AG10803 (cell line): ENCODE measurements at places on chromosomes 1 and 21.

- DNase-seq, result no peak
These were observed 131.3 kb downstream of the CACHD1 start for GRCh38 chr1:64601207-64601606.

- no peak for DNase-seq
These were observed 3.0 kb upstream of the IPP start for GRCh38 chr1:45753248-45754037.

DNA sequence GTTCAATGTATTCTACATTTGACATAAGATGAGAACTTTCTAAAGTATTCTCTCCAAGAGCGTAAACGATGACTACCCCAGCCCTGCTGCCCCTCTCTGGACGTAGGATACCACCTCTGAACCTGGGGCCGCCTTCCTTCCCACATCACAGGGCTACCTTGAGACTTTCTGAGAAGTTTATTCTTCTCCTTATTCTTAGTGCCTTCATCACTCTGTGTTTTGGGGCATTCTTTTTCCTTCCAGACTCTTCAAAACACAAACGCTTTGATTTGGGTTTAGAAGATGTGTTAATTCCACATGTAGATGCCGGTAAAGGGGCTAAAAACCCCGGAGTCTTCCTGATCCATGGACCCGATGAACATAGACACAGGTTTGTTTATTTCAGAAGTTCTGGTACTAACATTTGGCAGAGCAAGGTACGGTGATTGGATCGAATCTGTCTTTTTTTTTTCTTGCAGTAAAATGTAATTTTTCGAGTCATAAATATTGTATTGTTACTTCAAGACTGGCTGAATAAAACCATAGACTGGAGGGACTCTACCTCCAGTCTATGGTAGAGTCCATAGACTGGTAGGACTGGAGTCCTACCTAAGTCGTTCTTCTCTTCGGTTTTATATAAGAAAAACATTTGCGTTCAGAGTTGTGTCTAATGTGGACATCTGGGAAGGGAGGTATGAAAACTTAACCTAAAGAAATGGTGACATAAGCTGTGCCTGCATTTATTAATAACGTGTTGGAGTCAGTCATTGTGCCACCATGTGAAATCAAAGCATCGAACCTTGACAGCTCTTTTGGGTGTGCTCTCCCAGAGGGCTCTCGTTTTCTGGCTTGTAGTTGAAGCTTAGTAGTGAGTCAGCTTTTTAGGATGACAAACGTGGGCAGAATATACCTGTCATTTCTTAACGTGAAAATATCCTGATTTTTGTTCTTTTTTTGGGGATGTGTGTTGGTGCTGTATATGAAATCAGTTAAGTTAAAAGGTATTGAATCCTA, 1.2 kb downstream of the MAN1A2 start:
- peak; percentile 4 for DNase-seq

DNA sequence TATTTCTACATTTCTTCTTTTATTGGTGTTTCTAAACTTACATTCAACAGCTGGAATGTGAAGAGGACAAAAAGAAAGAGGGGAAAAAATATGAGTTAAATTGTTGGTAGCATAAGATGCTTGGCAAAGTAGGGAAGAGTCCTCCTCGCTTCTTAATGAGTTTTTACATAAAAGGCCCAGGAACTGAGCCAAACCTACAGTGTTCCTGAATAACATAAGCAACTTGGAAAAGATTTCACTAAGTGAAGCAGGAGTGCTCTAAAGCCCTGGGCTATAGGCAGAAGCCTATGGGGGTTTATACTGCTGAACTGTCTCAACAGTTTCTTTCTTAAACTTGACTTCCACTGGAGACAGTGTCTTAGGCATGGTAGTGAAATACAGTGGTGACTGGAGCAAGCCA, 115.0 kb upstream of the USP25 start:
- DNase-seq, result no peak

- no peak for DNase-seq
These were observed at the start of gene KLHDC8A for GRCh38 chr1:205356440-205357139. Gene KLHDC8A (minus strand): TSS chr1:205356922. CDS start chr1:205343604, 13,318 bp downstream.

GRCh38 chr1:7891804-7892203, 38.9 kb upstream of the UTS2 start:
- no peak for DNase-seq

- no peak for DNase-seq
These were observed 175.9 kb downstream of the DYRK1A start for GRCh38 chr21:37542512-37542911.

- DNase-seq, result peak; percentile 68
These were observed 42.6 kb downstream of the F13B start for GRCh38 chr1:197024460-197024859.

GRCh38 chr1:108695535-108695934, 3.4 kb downstream of the PRPF38B start:
- no peak for DNase-seq

DNA sequence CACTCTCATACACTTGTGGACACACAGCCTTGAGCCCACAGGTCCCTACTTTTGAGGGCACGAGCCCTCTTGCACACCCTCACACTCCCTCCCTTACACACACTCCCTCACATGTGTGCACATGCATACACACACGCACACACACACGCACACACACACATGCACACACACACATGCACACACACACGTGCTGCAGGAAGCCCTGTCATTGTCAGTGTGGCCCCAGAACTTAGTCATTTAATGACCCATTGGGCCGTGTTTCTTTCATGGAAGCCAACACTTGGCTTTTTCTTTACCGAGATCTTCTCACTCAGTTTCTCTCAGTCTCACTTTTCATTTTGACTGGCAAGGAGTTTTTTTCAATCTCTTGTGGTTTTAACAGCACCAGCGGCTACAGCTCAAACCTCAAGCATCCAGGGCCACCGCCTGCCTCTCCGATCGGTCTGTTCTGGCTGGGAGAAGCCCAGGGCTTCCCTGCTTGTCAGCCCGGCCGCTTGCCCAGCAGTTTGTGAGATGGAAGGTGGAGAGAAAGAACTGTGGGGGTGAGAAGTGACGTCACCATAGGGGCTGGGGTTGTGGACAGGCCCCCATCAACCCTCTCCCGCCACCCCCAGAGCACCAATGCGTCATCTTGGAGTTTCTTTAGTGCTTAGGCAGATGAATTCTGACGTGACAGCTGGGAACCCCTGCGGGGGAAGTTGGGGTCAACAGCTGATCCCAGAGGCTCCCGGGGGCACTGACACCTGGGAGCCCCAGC, 15.8 kb upstream of the TNFRSF8 start:
- DNase-seq, result peak; percentile 31

GRCh38 chr1:184322253-184322652, 64.6 kb upstream of the C1orf21 start:
- no peak for DNase-seq

DNA sequence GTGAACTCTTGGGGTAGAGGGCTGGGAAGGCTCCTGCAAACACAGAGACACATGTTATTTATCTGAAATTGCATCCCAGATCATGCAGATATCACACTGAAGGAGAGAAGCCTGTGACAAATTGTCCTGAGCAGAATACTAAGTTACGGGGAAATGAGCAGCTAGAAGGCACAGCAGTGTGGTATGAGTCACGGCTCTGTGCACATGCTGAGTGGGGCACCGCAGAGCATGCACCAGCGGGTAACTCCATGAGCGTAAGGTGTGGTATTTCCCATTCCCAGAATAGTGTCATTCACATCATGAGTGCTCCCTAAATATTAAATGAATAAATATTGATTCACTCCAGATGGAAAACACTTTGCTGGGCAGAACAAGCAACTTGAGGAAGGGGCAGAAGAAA, 21.3 kb upstream of the FCRL2 start:
- no peak for DNase-seq

- peak; percentile 47 for DNase-seq
These were observed 109.1 kb downstream of the HHAT start for GRCh38 chr1:210437781-210438180.

DNA sequence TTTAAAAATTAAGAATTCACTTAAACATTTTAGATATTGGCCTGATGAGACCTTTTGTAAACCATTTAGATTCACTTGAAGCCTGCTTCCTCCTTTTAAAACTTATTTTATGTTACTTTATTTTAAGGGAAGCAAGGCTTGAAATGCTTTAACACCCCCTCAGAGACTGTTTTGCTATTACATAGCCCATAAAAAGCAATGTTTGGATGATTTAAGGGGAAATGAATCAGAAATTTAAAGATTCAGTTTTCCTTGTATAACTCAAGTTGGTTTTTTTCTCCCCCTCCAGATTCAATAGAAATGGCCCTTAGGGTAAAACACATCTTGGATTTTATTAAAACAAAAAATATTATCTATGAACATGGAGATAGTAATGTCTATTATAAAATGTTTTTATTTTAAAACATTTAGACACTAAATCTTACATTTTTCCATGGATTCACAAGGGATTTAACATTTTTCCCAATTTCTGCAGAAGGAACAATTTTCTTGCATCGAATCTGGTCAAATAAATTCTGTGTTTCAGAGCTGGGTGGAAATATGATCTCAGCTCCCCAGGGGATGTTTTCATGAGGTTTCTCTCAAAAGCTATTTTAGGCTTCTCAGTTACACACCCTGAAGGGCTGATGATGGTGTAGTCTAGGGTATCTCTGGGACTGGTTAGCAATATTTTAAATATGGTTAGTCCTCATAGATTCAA, 69.3 kb upstream of the WARS2 start:
- DNase-seq, result peak; percentile 3

DNA sequence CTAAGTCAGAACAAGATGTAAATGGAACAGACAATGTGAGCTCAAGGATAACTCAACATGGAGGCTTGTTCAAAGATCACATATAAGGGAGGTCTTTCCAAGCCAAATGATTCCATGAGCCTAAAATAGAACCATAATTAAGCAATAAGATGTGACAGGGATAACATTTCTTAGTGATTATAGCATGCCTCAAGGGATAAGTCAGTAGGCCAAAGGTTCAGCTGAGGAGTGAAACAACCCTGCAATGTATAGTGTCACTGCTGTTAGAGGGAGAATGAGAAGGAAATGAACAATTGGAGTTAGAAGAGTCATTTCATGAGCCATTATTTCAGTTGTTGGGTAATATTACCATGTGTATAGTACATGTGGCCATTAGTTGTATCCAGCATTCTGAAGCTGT, 25.0 kb downstream of the GORAB start:
- peak; percentile 70 for DNase-seq

DNA sequence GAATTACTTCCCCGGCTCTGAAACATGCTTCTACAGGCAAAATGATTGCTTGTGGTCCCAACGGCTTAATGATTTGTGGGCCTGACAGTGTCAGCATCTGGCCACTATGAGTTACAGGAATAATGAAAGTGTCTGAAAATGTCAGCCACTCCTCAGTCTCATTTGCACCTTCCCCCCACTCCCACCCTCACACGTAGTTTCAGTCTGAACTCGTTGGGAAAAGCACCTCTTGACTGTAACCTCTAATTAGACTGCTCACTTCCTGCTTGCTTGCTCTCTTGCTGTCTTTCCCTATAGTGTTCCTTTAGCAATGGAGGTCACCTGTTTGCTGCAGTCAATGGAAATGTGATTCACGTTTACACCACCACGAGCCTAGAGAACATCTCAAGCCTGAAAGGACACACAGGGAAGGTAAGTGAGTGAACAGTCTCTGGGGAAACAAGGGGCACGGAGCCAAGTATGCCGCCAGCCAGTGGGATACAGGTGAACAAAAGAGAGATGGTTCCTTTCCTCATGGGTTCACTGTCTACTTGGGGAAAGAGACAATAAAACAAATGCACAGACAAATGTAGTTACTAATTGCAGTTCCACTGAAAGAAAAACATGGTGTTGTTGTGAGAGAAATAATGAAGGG, 27.1 kb downstream of the CFAP57 start:
- no peak for DNase-seq

DNA sequence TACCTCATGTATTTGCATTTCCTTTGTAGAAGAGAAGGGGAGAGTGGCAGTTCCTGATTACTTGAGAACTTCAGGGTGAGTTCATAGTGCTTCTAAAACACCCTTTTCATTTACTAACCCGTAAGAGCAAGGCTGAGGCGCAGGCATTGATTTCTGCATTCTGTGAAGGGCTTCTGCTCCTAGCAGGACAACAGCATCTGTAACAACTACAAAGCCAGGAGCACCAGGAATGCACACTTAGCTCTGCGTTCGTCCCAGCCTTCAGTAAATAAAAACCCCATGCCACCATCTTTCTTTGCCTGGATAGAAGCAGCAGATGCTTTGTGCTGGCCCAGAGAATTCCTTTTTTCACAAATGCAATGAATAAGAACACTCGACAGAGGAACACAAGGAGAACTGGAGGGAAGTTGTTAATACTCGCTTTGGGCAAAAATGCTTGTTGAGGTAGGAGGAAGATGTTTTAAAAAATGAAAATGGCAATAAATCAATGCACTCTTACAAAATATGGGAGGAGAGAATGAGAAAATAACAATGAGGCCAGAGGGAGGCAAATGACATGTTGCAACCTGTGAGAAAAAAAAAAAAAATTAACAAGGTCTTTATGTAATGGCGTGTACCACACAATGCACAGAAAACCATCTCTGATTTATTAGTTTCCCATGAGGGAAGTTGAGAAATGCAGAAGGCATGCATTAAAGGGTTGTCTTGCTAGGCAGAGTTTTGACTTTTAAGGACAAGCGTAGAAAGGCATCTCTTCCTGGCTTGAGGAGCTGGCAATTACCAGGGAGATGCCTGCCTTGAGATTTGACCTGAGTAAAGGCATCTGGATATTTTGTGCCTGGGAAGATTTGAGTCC, 418.8 kb downstream of the DISC1 start:
- peak; percentile 11 for DNase-seq

DNA sequence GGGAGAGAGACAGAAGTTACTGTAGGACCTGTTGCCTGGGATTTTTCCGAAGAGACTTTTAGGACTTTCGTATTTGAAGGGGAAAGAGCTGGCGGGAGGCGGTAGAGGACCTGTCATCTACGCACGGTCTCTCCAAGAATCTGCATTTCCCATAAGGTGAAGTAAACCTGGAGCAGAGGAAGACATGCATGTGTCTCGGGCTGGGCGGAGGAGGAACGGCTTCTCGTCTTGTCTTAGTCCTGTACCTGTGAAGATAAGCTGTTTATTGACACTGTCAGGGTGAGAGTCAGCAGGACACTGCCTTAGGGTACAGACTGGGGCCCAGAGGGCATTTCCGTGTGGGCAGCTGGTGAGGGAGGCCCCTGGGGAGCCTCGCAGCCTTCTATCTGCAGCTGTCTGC, 123.4 kb upstream of the COL6A1 start:
- DNase-seq, result no peak

DNA sequence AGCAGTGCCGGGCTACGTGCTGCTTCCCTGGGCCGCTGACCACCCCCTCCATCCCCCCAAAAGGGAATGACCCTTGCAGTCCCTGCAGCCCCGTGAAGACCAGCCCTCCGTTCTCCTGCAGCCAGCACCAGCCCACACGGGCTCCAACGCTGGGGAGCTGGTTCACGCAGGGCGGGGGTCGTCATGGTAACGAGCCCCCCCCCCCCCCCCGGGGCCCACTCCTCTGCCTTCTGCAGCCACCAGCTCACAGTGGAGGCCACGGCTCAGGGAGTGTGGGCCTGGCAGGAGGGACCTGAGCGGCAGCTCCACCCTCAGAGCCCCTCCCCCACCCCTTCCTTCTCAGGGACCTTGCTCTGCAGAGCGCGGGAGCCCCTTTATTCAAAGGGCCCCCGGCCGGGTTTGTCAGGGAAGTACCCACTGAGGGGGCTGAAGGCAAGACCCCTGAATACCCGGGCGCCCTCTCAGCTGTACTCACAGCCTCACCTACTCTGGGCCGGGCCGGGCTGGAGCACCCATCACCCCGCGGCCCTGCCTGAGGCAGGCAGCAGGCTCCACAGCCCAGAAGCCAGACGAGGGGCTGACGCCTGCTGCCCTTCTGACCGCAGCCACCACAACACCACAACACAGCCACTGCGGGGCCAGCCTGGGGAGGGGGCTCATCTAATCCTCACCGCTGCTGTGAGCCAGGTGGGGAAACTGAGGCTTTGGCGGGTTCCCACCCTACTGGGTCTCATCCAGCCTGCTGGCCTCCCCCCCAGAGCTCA, 12.6 kb downstream of the MEGF6 start:
- no peak for DNase-seq
